ENCODE measurements at places on chromosomes 13 and 19.
A peak's percentile ranks its signal among the peaks of the same experiment; 100 is the strongest.

GRCh38 chr13:34361560-34361959 lies 543.6 kb downstream of the RFC3 start:
- no peak for DNase-seq

DNA sequence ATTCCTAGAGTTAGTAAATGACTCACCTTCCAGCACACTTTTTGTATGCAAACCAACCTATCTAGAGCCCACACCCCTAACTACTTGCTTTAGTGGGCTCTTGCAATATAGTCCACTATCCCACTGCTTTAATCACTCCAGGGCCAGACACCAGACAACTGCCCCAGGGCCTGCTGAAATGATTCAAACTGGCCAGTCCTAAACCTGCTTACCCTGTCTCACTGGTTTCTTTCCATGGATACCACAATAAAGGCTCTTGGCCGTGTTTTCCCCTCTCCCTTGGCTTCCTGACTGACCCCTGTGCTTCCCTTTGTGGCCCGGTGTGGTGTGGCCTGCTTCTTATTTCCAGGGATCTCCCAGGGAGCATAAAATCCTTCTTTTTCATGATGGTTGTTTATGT lies 14.6 kb downstream of the HS6ST3 start:
- no peak for DNase-seq

GRCh38 chr13:99031832-99032231 lies 54.0 kb upstream of the DOCK9 start:
- no peak for DNase-seq

- DNase-seq, result no peak
Measured at GRCh38 chr13:26695360-26695705, 65.3 kb downstream of the GPR12 start.

GRCh38 chr19:38880882-38881609 lies 3.0 kb upstream of the RINL start:
- no peak for DNase-seq

- DNase-seq, result no peak
Measured at GRCh38 chr13:75514080-75514995, 23.3 kb downstream of the COMMD6 start.

- DNase-seq, result no peak
Measured at GRCh38 chr13:99022941-99023340, 45.1 kb upstream of the DOCK9 start.

GRCh38 chr13:26864576-26864975 lies 104.0 kb upstream of the GPR12 start:
- DNase-seq, result no peak

- DNase-seq, result no peak
Measured at GRCh38 chr19:56562766-56563165, 4.5 kb upstream of the ZNF470 start.

DNA sequence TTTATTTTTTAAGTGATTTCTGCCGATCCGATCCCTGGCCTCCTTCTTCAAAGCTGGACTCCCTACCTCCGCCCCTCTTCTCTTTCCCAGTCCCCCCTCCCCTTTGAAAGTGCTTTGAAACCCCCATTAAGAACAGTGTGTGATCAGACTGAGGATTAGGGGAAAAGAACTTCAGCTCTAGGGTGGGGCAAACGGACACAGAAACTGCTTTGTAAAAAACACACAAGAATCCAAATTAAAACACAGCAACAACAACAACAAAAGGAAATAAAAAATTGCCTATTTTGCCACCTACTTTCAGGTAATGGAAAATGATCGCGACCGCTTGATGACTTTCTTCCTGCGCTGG lies 1.4 kb downstream of the SPRY2 start:
- DNase-seq, result no peak

DNA sequence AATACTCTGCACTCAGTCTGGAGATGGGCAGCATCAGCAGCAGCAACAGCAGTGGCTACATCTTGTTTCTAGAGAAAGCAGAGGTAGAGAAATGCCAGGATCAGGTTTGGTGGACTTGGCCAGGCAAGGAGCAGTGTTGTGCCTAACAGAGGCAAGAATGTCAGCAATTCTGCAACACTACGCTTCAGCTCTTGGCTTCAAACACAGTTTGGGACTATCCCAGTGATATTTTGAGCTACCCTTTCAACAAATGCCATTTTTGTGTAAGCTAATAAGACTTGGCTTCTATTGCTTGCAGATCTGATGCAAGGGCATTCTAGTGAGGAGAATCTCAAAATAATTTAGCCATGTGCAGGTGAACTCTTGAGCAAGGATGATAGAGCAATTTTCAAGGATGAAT lies 271.3 kb downstream of the PCDH20 start:
- no peak for DNase-seq

DNA sequence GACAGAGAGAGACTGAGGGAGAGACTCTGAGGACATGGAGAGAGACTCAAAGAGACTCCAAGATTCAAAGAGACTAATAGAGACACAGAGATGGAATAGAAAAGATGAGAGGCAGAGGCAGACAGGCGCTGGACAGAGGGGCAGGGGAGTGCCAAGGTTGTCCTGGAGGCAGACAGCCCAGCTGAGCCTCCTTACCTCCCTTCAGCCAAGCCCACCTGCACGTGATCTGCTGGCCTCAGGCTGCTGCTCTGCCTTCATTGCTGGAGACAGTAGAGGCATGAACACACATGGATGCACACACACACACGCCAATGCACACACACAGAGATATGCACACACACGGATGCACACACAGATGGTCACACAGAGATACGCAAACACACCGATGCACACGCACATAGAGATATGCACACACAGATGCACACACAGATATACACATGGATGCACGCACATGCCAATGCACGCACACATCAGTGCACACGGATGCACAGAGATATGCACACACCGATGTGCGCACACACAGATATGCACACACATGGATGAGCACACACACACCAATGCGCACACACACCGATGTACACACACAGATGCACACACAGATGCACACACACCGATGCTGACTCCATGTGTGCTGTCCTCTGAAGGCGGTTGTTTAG lies 3.3 kb upstream of the F10 start:
- no peak for DNase-seq

GRCh38 chr13:113273851-113274590 lies 23.0 kb upstream of the LAMP1 start:
- DNase-seq, result no peak

- DNase-seq, result no peak
Measured at GRCh38 chr19:56125806-56126590, 4.9 kb upstream of the ZNF787 start.

- peak; percentile 52 for DNase-seq
Measured at GRCh38 chr19:49546825-49547565, 19.2 kb downstream of the RCN3 start.

DNA sequence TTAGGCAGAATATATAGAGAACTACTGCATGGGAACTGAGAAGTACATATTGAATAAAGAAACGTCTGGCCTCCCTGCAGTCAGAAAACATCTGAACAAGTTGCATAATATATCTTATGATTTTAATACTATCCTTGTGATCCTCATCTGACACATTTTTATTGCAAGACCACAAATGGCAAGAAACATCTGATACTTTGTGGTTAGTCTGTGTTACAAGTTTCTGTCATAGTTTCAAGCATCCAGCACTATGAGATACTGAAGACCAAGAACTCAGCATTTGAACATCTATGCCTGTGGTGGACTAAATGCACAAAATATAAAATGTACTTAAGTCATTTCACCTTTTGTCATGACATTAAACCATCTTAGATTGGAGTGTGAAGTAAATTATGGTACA lies 1175.8 kb upstream of the MIR17HG start:
- DNase-seq, result no peak

- no peak for DNase-seq
Measured at GRCh38 chr13:113576597-113576996, 8.0 kb upstream of the TFDP1 start.

DNA sequence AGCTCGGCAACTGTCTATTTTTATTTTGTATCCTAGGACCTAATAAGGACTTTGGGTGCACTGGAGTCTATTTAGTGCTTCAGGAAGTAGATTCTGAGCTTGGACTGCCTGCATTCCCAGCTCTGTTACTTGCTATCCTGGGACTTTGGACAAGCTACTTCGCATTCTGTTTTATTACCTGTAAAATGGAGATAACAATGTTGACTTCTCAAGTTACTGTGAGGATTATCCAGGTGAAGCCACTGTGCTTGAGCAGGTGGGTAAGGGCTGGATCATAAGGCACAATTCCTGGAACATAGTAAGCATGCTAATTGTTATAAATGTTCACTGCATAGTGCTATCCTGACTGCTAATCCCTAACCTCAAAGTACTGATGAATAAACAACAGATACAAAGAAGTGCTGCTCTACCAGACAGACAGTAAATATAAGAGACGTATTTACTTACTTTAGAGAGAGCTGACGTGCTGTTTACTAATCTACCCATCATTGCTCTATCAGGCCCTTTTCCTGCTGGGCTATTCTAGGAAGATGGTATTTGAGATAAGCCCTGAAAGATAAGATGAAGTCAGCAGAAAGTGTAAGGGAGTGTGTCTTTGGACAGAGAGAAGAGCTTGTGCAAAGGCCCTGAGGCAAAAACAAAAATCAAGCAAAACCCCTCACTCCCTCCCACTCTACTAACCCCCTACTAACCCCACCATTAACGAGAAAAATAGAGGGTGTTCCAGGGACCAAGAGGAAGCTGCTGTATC lies 50.8 kb upstream of the FLT1 start:
- no peak for DNase-seq

GRCh38 chr13:22114630-22115311 lies 443.9 kb downstream of the FGF9 start:
- no peak for DNase-seq

- no peak for DNase-seq
Measured at GRCh38 chr19:3480383-3481091, at the start of gene SMIM24. Gene SMIM24, minus strand, starts transcription at chr19:3480525. Its CDS starts 62 bp downstream, at chr19:3480463.

GRCh38 chr13:22936228-22936627 lies 244.6 kb upstream of the SGCG start:
- no peak for DNase-seq

GRCh38 chr13:79722885-79723445 lies 242.0 kb downstream of the NDFIP2 start:
- DNase-seq, result no peak

- no peak for DNase-seq
Measured at GRCh38 chr13:112446347-112446861, 70.2 kb downstream of the SPACA7 start.

- no peak for DNase-seq
Measured at GRCh38 chr13:73880365-73880764, 253.8 kb downstream of the KLF12 start.

DNA sequence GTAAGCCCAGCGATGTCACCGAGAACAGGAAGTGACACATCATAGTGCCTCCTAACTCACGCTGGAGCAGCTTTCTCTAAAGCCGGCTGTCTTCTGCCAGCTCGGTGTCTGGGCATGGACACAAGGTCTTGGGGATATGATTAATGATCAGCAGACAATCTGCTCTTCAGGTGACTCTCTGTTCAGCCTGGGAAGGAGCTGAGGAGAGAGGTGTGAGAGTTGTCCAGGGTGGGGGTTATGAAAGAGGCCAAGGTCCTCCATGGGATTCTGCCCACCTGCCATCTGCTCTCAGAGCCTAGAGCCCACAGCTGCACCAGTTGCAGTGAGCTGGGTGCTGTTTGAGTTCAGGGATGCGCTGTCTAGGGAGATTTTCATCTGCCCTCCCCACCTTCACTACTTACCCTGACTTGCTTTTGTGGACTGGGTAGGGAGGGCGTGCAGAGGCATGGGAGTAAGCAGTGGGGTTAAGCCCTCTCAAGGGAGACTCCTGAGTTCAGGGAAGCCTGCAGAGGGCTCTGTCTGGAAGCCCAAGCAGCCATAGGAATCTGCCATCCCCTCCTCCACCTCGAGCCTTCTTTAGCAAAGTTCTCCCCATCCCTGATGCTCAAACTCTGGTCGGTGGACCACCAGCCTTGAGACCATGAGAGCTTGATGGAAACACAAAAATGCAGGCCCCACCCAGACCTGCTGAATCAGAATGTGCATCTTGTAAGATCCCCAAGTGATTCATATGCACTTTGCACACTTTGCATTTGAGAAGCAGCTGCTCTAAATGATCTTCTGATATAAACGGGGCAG lies 539.7 kb downstream of the RFC3 start:
- DNase-seq, result no peak

DNA sequence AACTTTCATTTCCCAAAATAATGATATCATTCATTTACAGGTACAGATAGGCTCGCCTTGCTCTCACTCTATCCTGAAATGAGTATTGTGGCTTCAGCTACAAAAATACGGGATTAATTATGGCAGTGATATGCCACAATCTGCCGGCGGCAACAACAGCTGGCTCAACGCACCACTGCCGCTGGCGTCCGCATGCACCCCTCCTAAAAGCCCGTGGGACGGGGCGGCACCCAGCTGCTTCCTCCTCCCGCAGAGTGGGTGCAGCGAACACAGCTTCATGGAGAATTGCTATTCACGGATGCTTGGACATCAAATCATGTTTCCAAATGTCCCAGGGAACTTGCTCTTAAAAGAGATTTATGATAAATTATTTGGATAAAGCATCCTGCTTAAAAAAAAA lies 266.8 kb downstream of the TEX29 start:
- DNase-seq, result no peak

- DNase-seq, result no peak
Measured at GRCh38 chr19:5001615-5002014, 32.7 kb downstream of the KDM4B start.

GRCh38 chr13:71149046-71149445 lies 718.0 kb downstream of the DACH1 start:
- no peak for DNase-seq

- no peak for DNase-seq
Measured at GRCh38 chr19:13207846-13208671, 57.8 kb downstream of the IER2 start.

Data from substantia nigra (tissue), 51 donors.